ENCODE measurements at places on chromosomes 6 and 20.
A peak's percentile ranks its signal among the peaks of the same experiment; 100 is the strongest.

- H3K4me3 ChIP-seq: no peak overlapping the region
- H3K27me3 ChIP-seq: no peaks in the 10 kb centered on the region
- no peak for DNase-seq
- no peaks in the 10 kb centered on the region for H3K36me3 ChIP-seq
Measured at GRCh38 chr6:100035873-100036653, 42.0 kb upstream of the MCHR2 start.

- no peaks in the 10 kb centered on the region for H3K4me1 ChIP-seq
- no peak overlapping the region for H3K4me3 ChIP-seq
- no peak for DNase-seq
- no peaks in the 10 kb centered on the region for H3K27me3 ChIP-seq
- no peak overlapping the region for H3K27ac ChIP-seq
- H3K36me3 ChIP-seq: no peaks in the 10 kb centered on the region
Measured at GRCh38 chr20:55500130-55500529, 505.2 kb downstream of the CBLN4 start.

GRCh38 chr20:59382157-59382725, 81.8 kb downstream of the EDN3 start:
- no peaks in the 10 kb centered on the region for H3K4me1 ChIP-seq
- H3K36me3 ChIP-seq: no peaks in the 10 kb centered on the region
- H3K4me3 ChIP-seq: no peak overlapping the region
- H3K27ac ChIP-seq: no peak overlapping the region

GRCh38 chr20:8153281-8153908, 21.3 kb downstream of the PLCB1 start:
- DNase-seq: no peak
- no peak overlapping the region for H3K27ac ChIP-seq
- H3K4me3 ChIP-seq: no peak overlapping the region
- no peaks in the 10 kb centered on the region for H3K36me3 ChIP-seq
- H3K4me1 ChIP-seq: peaks cover 16% of the 10 kb centered on the region

- H3K27ac ChIP-seq: no peak overlapping the region
- peaks cover 6% of the 10 kb centered on the region for H3K36me3 ChIP-seq
- no peak overlapping the region for H3K4me3 ChIP-seq
- no peaks in the 10 kb centered on the region for H3K4me1 ChIP-seq
Measured at GRCh38 chr20:1927217-1927616, 32.0 kb downstream of the SIRPA start.

DNA sequence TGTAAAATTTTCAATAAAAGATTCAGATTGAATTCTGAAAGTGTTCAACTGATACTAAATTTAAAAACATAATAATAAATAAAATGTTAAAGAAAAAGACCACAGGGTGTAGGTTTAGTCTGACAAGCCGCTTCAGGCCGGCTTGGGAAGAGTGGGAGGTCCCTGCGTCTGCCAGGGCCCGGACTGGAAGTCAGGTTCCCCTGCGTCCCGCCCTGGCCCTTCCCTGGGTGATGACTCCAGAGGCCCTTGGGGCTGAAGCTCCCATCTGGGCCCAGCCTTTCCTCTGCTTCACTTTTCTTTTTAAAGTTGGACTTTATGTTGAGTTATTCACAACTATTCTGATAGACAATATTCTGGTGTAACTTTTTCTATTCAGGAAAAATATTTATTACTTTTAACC, 93.3 kb downstream of the SMOC2 start:
- H3K4me1 ChIP-seq: no peaks in the 10 kb centered on the region
- no peaks in the 10 kb centered on the region for H3K27me3 ChIP-seq
- H3K36me3 ChIP-seq: no peaks in the 10 kb centered on the region
- DNase-seq: no peak

- DNase-seq: peak; percentile 59
- H3K36me3 ChIP-seq: no peaks in the 10 kb centered on the region
- H3K4me1 ChIP-seq: no peaks in the 10 kb centered on the region
- H3K27ac ChIP-seq: peak overlapping the region; percentile 86
- H3K4me3 ChIP-seq: no peak overlapping the region
- H3K27me3 ChIP-seq: no peaks in the 10 kb centered on the region
Measured at GRCh38 chr6:7505189-7505699, 36.2 kb upstream of the DSP start.

DNA sequence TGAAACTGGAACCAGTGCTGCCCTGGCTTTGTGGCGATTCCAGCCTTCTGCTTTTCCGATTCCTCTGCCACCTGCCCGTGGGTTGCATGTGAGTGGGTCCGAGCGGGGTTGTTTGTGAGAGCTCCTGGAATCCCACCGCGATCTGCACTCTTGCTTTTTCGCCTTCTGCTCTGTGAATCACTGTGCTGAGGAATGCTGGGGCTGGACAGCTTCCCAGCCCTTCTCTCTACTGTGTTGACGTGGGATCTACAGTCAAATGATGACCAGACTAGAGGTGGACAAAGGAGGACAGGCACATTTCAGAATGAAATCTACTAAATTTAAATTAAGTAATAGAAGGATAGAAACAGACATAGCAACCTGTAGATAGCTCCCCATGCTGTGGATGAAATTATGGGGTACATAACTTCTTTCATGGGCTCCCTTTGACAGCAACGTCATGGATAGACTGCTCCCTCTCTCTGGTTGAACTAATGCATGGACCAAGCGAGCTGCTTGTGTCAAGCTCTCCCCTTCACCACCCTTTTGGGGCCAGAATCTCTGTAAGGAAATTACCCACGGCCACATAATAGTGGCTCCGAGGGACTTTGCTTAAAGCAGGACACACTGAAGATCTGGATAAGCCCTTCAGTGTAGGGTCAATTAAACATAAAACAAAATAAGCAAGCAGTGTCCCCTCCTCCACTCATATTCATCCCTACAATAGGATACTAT, 2.0 kb downstream of the FNDC1 start:
- no peaks in the 10 kb centered on the region for H3K4me1 ChIP-seq

Measured in breast epithelium (tissue), 4 donors.